CD4-positive, alpha-beta T cell (primary cell): ENCODE measurements at places on chromosomes 12 and 14. TPM values are rescaled to one million over a fixed set of nuclear protein-coding genes. Genes with fewer than 3 reads are reported as not detected.

The LYSET gene
- 5.8 TPM for total RNA-seq

The ART4 gene
- not detected for total RNA-seq

The TIMELESS gene
- total RNA-seq: 3.0 TPM

- DNase-seq: no peak
Measured at GRCh38 chr12:98736352-98737321, 91.5 kb downstream of the APAF1 start.

DNA sequence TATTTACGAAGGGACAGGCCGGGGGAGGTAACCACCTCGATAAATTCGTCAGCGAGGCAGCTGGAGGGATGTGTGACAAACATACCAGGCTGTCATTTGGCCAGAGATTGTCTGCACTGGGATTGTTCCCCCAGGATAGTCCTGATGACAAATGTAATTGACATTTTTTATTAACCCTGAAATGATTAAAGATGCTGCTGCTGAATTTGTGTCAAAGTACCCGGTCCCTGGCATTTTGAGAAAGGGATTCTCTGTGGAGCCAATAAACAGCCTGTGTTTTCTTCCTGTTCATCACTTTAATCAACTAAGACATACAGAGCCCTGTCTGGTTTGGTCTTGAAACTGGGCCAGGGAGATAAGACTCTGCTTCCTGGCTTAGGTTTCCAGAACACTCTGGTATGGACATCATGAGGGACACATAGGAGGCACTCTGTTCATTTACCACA is 117.6 kb downstream of the SLC25A47 start:
- no peak for DNase-seq

The NKX2-1 gene
- total RNA-seq: not detected
